Activated naive CD4-positive, alpha-beta T cell (primary cell): ENCODE measurements at places on chromosomes 11 and 22.

DNA sequence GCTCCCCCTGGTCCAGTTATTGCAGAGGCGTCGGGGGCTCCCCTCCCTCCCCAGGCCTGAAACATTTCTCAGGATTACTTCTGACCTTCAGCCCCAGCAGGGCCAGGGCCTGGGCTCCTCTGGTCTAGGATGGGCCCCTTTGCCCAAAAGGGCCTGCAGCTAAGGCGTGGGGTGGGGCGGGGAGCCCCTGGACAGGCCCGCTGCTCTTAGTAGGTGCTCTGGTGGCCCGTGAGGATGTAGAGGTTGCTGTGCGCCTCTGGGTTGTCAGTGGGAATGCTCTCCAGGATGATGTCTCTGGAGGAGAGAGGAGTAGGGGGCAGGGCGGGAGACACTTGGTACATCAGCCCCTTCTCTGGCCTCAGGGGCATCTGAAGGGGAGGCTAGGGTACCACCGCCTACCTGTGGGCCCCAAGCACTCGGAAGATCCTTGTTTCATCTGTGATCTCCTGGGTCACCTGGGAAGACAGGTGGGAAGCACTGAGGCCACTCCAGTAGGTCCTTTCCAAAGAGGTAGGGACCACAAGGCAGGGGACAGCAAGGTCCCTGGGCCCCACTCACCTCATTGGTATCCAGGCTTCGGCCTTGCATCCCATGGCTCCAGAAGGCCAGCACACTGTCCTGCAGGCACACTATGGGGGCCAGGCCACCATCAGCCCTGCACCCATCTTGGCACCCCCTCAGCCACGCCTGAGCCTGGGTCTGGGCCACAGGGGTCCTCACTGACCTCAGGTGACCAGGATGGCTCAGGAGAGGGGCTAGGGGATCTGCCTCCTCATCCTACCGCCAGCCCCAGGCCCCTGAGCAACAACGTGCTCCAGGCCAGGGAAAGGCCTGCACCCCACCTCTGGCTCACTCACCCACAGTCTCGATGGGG, 11.2 kb upstream of the SF1 start:
- no peak for DNase-seq

DNA sequence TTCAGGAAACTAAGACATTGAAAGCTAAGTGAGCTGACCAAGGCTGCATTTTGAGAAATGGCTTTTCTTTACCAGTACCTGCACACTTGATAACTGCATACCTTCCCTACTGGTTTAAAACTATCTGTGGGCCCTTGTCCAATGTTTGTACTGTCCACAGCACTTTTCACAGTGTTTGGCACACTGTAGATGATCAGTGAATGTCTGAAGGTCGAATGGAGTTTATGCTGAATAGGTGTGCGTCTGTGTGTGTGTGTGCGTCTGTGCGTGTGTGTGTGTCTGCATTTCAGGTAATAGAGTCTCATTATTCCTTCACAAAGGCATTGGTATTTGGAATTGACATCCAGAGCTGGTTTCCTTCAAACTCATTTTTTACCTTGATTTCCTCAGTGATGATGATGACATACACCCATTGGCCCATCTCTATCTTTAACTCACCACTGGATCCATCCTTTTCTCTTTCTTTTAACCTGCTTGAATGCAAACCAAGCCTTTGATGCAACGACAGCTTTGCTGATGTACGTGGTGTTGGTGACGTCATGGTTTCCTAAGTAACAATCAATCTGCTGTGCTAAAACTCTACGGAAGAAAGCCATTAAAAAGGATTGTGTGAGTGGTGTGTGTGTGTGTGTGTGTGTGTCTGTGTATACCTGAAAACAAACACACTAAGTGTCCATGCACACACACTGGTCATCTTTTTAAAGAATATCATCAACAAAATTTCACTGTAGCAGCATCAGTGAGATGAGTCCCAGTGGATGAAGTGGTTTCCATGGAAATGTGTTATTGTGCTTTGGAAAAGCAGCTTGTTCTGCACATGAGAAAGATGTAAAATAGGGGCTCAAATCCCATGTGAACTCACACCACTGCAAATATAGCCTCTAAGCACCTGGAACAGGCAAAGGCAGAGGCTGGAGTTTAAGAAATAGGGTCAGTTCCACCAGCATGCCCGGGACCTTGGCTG, 490.2 kb upstream of the B3GAT1 start:
- no peak for DNase-seq

DNA sequence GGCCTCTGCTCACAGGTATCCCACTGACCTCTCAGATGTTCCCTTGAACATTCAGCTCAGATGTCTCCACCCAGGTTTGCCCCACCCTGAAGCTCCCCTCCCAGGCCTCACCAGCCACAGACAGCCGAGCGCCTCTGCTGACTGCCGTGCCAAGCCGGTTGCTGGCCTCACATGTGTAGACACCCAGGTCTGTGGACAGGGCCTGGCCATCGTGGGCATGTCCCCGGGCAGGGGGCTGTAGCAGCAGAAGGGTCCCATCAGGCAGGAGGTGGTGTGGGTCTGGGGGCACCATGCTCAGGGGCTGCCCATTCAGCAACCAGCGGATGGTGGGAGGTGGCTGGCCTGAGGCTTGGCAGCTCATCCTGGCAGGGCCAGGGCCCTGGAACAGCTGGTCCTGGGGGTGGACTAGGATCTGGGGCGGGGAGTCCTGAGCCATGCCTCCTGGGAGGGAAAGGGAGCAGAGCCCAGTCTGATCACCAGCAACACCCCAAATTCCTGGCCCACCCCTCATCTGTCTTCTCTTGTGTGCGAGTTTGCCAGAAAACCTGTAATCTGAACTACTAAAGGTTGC, 759 bp downstream of the ROBO4 start:
- no peak for DNase-seq

- no peak for DNase-seq
Measured at GRCh38 chr11:134158023-134158422, 65.7 kb downstream of the NCAPD3 start.

- DNase-seq = no peak
Measured at GRCh38 chr11:12167061-12168000, 56.9 kb downstream of the MICAL2 start.

- DNase-seq = no peak
Measured at GRCh38 chr11:59794417-59794816, 16.2 kb downstream of the MRPL16 start.

GRCh38 chr11:112206071-112206470, 20.2 kb upstream of the PTS start:
- no peak for DNase-seq

- no peak for DNase-seq
Measured at GRCh38 chr11:78840200-78840599, 265.5 kb upstream of the NARS2 start.

GRCh38 chr22:49234459-49234858, 593.2 kb downstream of the BRD1 start:
- no peak for DNase-seq
